ENCODE measurements at places on chromosomes 1 and 21.

DNA sequence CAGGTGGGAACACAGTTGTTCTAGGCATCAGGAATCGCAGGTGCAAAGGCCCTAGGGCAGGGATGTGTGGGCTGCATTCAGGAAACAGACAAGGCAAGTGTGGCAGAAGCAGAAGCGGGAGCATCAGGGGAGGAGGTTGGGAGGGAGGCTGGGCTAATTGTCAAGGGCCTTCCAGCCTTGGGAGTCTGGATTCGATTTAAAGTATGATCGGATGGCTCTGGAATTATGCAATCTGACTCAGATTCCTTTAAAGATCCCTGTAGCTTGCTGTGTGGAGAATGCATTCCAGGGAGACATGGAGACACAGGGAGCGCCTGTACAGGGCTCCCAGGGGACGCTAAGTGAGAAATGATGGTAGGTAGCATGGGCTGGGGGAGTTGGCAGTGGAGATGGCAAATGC is 86.5 kb downstream of the LACTBL1 start:
- no peak for DNase-seq

DNA sequence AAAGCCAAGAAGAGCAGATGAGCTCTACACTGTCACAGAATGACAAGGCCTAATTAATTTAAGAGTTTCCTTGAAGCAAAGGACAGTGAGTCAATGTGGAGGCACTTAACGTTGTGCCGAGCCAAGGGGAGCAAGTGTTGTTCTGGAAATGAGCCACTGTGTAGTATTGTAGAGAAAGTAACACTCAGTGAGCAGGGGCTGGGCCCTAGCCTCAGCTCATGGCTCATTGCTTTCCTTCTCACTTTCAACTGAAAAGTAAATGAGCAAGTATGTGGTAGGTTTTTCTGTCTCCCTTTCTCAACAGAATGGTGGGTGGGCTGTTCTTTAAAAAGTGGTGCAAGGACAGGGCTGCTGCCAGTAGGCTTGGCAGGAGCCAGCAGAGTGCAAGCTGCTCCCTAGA is 11.8 kb upstream of the KIAA0040 start:
- no peak for DNase-seq

DNA sequence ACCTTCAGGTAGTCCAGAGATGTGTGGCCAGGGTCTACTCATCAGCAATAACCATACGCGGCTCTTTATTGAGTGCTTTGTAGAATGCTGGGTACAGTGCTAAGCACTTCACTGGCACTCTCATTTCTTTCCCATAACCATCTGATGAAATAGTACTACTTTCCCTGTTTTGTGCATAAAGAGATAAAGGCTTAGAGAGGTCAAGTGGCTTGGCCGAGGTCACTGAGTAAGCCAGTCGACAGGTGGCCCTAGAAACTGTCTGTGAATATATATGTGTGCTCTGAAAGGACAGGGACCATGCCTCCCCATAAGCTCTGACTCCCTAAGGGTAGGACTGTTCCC is 52.8 kb downstream of the NENF start:
- no peak for DNase-seq

GRCh38 chr21:29771491-29772066 is 168.2 kb downstream of the GRIK1 start:
- DNase-seq, result no peak

GRCh38 chr1:55654171-55654570 is 439.0 kb upstream of the USP24 start:
- no peak for DNase-seq

DNA sequence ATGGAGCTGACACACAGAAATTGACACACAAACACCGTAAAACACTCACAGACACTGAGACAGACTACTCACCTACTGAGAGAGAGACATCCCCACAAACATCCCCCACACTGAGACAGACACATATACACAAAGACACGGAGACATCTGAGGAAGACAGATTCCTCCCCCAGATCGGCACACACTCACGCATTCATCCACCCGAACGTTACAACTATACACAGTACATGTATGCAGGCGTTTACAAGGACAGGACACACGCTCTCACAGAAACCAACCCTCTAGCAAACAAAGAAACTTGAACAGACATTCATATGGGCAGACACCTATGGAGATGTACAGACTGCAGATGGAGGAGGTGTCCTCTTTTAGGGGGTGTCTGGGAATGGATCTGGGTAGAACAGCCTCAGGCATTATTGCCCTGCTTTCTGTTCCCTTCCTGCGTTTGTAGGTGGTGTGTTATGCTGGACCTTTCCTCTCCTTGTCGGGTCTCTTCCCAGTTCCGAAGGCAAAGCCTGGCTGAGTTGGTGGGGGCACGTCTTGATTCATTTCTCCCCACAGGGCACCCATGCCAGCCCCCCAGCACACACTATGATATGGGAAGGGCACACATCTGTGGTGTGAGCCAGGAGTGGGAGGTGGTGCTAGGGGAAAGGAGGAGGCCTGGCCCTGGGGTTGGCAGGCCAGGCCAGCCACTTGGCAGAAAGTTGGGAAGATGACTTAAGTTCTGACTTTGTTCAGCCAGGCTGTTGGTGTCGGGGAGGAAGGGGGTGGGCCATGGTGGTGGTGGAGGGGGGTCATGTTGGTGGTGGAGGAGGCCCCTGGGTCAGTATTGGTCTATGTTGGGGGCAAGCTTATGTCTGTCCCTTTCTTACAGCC is 1.5 kb downstream of the KIRREL1 start:
- DNase-seq, result no peak

DNA sequence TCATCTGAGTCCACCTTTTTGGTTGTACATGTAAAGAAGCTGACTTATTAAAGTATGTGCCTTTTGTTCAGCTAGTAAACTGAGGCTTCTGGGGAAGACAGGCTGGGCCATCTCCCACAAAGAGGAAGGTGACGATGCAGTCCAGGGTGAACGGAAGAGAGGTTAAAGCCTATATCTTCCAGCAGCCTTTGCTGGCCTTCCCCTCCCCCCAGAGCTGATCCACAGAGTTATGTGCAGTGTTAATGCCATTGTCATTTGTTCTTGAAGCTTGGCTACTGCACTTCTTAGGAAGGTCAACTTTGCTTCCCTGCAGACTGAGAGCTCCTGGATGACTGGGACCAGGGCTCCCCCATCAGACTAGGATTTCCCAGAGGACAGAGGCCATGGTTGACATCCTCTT is 2.2 kb downstream of the SLC30A2 start:
- no peak for DNase-seq

DNA sequence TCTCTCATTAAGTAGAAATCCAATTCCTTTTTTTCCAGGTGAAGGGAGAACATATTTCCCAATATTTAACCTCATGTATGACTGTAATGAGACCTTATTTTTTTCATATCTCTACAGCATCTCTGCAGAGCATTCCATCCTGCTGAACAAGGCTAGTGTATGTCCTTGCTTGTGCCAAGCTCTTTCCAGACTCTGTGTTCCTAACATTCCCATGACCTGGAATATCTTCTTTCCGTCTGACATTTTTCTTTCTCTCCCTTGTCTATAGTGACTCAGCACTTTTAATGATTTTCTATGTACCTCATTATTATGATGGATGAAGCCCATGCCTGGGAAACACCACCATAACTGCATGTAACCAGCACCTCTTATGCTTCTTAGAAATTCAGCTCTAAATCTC is 278.3 kb upstream of the NRIP1 start:
- DNase-seq, result no peak

DNA sequence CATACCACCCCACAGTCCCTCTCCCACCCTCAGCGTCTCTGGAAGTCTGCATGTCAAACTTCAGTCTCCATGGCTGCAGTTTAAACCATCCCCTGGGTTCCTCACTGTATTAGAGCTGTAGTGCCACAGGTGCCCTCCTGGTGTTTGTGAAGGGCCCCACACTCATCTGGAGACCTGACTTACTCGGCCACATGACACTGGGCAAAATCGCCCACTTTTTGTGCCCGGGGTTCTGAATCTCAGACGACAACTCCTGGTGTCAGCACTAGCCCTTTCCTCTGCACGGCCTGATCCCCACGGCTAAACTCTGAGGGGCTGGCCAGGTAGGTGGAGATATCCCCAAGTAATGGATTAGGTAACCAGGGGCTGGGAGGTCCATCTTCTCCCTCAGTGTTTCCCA is 6.5 kb downstream of the INKA2 start:
- DNase-seq, result no peak

- DNase-seq, result no peak
Observed at GRCh38 chr1:22502202-22502601, 50.6 kb downstream of the ZBTB40 start.

DNA sequence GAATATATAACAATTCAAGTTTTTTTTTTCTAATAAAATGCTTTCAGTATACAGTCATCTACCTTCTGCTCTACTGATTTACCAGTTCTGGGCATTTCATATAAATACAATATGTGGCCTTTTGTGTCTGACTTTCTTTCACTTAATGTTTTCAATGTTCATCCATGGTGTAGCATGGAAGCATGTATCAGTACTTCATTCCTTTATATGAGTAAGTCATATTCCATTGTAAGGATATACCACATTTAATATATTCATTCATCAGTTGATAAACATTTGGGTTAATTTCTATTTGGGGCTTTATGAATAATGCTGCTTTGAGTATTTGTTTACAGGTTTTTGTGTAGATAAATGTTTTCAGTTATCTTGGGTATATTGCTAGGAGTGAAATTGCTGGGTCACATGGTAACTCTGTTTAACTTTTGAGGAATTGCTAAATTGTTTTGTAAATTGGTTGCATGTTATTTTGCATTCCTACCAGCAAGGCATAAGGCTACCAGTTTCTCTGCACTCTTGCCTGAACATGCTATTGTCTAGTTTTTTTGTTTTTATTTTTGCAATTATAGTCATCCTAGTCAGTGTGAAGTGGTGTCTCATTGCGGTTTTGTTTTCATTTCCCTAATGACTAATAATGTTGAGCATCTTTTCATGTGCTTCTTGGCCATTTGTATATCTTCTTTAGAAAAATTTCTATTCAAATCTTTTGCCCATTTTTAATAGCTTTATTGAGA is 206.1 kb downstream of the TM2D1 start:
- no peak for DNase-seq

DNA sequence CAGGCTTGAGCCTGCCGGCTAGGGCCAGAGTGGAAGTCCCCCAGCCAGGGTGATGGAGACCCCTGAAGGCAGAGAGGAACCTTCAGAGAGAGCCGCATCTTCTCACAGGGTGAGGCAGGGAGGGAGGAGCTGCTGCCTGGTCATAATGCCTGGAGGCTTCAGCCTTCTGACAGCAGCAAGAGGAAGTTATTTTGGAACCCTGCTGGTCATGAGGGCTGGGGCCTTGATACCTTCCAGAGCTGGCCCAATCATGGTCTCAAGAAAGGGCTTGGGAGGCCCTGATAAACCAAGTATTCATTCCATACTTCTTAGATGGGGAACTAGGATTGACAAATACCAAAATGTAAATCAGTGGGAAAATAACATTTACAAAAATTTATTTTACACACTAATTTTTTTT is 26.6 kb upstream of the MPZL1 start:
- no peak for DNase-seq

DNA sequence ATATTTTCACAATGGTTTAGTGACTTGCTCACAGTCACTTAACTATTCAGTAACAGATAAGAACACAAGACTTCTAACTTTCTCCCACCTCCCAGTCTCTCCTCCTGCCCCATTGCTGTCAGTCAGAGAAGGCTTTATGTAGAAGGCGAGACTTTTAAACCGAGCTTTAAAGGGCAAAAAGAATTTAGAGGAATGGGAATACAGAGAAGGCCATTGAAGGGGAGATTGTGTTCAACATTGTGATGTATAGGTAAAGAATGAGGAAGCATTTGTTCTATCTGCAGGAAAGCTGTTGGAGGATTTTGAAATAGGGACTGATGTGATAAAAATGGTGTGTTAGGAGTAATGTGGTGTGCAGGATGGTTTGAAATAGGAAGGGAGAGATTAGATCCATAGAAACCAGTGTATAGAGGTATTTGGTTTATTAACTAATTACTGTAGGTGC is 7.3 kb downstream of the POU2F1 start:
- no peak for DNase-seq

GRCh38 chr1:183685112-183685713 is 32.1 kb upstream of the APOBEC4 start:
- no peak for DNase-seq

GRCh38 chr1:97849345-97850340 is 71.2 kb downstream of the DPYD start:
- no peak for DNase-seq

DNA sequence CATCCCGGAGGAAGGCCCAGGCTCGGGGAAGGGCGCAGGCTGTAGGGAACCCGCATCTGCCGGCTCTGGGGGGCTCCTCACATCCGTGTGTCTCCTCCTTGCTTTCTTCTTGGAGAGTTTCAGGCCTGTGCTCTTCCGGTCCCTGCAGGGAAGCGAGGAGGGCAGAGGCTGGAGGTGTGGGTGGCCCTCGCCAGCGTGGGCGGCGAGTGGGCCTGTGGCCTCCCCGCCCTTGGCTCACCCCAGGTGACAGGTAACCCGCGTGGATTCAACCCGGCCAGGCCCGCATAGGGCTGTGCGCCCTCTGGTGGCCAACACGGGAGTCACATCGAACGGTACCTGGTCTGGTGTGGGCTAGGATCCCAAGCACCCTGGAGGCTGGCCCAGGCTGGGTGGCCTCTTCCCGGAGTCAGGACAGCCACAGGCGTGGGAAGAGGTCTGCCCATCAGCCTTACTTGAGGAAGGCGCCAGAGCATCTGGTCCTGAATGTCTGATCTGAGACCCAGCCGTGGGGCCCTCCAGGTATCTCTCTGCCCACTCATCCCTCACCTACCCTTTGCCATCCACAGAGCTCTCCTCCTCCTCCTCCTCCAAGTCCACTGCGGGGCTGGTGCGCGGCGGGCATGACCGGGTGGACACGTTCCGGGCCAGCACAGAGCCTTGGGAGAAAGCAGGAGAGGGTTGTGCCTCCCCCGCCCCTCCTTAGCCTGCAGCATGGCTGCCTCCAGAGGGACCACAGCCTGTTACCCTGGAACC is 9.6 kb upstream of the TNFRSF25 start:
- DNase-seq, result peak; percentile 48

GRCh38 chr1:174258148-174258550 is 98.8 kb downstream of the RABGAP1L start:
- DNase-seq, result peak; percentile 4

DNA sequence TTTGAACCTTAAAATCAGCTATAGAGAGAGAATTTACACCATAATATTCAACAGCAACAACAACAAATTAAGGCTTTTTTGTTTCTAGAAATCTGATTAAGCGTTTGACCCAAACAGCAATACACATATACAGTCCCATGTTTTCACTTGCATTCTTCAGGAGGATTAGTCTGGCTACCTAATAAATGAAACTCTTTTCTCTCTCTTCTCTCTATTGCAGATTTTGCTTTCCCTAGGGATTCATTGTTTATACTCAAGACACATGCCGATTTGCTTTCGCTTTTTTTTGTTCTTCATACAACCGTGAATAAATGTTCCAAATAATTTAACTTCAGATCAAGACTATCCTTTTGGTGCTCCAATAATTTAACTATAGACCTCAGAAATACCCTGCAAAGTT is 162.4 kb upstream of the PTBP2 start:
- DNase-seq, result no peak
